ENCODE measurements at places on chromosomes 5 and 9.

DNA sequence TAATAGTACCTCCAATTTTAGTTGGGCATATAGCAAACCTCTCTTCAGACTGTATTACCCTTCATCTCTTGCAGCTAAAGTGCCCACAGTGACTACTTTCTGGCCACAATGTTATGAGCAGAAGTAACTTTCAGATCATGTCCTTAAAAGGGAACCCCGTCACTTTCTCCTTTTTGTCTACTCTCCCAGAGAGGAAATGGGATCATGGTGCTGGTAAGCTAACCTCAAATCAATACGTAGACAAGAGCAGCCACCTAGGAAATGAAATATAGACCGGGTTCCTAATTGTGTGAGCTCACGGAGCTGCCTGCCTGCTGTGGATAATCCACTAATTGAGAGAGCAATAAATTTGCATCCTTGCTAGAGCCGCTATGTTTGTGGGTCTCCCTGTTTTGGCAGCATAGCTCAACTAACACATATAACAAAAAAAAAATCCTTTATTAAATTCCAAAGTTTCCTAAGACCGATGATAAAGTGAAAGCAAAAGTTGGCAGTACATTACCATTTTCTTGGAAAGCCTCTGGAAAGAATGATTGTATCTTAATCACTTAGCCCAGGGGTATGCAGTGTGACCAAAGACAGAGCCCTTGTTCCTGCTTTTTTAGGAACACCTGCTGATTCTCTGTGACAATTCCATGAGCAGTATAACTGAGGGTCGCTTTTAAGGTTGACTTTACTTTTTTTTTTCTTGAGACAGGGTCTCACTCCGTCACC, 5.6 kb upstream of the IL7R start:
- no peak for DNase-seq

DNA sequence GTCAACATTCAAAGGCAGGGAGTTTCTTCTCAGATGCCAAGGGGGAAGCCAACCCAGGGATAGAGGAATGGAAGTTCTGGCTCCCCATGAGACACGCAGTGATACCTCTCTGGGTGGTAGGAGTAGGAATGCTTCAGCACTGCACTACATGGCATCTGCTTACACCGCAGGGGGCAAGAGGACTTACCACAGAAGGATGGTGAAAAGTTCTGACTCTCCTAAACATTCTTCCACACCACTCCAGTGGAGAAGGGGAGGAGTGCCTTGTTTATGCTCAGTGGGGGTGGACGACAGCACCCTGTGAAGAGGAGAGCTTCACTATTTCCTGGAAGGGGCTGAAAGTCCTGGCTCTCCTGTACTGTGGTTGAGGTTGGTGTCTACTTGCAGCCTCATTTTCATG, 1011.3 kb upstream of the WWC1 start:
- DNase-seq, result no peak

DNA sequence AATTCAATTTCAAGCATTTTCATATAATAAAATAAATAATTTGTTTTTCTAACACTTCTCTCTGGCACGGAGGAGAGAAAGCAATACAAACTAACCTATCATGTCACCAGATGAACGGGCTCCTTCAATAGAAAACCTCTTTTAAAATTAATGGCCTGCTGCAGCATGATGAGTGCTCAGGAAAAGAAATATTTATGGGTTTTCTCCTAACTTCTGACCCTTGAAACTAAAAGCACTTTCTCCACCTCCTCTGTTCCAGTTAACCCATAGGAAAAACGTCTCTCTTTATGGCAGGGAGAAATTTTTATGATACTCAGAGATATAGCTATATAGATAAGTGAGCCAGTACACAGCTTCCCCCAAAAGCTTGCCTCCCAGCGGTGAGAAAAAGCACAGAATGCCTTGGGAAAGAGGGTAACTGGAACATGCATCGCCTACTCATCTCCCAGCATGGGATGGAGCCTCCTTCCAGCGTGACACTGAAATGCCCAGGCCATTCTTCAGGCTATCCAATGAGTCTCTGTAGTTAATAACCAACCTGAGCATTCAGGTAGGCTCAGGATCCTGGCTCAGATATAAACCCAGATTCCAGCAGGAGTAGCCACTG, 963.0 kb upstream of the DMAC1 start:
- no peak for DNase-seq

DNA sequence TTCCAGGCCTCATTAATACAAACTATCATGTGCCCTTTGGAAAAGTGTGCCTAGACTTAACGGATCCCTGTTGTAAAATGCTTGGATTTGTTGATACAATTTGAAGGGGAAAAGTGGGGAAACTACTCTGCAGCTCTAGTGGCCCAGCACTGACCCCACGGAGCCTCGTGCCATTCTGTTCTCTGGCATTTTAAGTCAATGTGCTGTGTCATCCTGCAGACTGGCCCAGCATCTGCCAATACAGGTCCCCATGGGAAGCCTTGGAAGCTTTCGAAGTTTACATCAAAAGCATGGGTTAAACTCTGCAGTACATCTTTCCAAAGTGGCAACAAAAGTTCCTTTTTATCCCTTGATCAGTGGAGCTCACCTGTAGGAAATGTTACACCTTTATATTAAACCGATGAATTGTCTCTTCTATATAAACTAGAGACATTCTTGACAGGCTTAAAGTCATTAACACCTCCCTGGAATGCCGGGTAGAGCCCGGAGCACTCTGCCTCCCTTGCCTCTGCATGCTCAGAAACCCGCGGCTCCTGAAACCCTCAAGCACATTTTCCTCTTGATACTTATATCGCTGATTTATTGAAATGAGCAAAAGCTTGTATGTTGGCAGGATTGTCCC, 596.0 kb upstream of the ADAMTS16 start:
- no peak for DNase-seq

DNA sequence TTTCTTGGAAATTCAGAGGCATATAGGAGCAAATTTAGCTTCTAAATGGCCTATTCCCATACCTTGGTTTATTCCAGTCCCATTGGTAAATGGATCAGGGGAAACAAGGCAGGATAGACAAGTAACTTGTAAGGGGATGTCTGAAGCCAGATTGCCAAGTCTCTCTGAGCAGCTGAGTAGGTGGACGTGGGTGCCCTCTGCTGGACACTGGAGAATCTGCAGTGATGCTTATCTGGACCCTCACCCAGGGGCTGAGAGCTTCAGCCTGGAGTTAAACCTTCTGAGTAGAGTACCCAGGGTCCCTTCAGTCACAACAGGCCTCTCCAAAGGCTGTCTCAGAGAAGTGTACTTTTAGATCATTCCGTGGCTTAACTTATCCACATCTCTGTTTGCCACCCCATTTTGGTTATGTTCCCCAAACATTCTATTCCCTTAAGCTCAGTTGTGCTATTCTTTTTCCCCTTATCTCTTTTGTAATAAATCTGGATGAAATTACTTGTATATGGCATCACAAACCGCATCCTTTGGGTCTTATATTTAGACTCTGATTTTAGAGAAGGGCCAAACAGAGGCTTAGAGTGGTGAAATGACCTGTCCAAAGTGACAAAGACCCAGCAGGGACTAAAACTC, 218.3 kb upstream of the GLRA1 start:
- peak; percentile 30 for DNase-seq

GRCh38 chr5:89083791-89084190, 200.8 kb upstream of the MEF2C start:
- no peak for DNase-seq

All from Jurkat, Clone E6-1 (cell line).